ENCODE measurements at places on chromosomes 13 and 19. TPM values are rescaled to one million over a fixed set of nuclear protein-coding genes. Genes with fewer than 3 reads are reported as not detected.

Gene GAPDHS
- total RNA-seq, result not detected

Gene ZNF544
- 37.5 TPM for total RNA-seq

DNA sequence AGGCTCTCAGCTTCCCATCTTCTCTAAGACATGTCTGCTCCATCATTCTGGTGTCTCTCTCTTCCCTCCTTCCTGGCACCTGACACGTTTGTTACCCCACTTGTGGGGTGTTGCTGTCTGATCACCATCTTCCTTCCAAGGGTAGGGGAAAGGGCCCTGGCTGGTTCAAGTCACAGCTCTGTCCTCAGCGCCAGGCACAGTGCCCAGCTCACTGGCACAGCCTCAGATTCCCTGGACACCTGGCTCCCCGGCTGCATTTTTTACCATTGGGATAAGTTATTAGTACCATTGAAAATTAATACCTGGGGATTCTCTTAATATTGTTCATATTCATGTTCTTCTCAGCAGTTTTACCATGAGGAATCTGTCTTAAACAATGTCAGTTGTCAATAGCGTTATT is 50.8 kb upstream of the LDLR start:
- no peak overlapping the region for H3K27ac ChIP-seq
- no peak for DNase-seq
- H3K4me1 ChIP-seq, result no peaks in the 10 kb centered on the region
- H3K36me3 ChIP-seq, result peaks cover 88% of the 10 kb centered on the region

DNA sequence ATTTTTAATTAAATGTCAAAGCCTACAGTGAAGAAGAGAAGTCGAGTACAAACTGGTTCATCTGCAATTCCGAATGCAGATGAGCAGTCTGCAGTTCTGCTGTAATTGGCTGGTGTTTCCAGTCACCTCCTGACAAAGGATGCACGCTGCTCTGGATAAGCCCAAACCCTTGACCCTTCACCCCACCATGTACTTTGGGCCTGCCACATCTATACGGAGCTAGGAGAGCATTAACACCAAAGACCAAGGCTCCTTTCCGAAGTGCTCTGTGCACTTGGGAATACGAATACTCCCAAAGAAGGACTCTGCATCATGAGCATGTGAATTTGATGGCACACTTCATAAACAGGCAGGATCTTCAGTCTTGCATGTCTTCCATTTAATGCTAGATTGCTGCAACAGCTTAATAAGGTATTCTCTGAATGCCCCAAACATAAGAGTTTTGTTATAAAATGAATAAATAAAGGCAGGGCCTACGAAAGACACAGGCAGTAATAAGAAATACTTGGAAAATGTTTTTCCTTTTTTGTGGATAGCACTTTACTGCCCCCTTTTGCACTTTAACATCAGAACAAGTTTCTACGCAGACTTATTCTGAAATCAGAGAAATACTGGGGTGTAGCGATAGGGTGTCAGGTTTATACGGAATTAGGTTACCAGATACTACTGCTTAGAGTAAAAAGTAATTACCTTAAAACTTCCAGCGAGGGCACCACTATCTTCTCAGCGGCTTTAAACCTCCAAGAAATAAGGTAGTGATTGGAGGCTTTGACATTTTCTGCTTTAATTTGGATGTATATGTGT is 15.0 kb downstream of the EFNB2 start:
- no peak overlapping the region for H3K4me3 ChIP-seq
- no peaks in the 10 kb centered on the region for H3K36me3 ChIP-seq
- DNase-seq, result no peak
- H3K27me3 ChIP-seq, result no peaks in the 10 kb centered on the region
- no peak overlapping the region for H3K27ac ChIP-seq
- no peaks in the 10 kb centered on the region for H3K4me1 ChIP-seq

Gene SLITRK6
- total RNA-seq, result not detected

DNA sequence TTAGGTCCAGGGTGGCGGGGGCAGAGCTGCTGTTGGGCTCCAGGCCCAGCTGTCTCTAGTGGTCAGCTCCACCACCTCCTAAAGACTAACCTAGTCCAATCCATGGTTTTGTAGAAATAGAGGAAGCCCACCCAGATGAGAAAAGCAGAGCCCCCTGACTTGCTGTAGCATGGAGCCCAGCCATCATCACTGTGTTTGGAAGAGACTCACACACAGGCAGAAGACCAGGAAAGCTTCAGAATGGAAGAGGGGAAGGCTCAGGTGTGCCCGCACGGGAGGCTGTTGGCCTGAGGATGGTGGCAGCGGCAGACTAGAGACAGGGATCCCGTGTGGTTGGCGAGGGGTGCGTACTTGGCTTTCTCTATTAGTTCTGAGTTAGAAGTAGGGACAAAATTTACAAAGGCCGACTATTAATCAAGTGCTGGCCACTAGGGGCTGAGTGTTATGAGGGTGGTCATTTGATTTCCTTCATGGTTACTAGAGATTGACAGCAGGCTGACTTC is 193.2 kb upstream of the SOX1 start:
- DNase-seq, result no peak
- no peak overlapping the region for H3K27ac ChIP-seq
- no peaks in the 10 kb centered on the region for H3K4me1 ChIP-seq
- no peaks in the 10 kb centered on the region for H3K36me3 ChIP-seq
- no peak overlapping the region for H3K4me3 ChIP-seq

Gene MAG
- 6.4 TPM for total RNA-seq

- H3K4me3 ChIP-seq, result no peak overlapping the region
- H3K36me3 ChIP-seq, result no peaks in the 10 kb centered on the region
- H3K27me3 ChIP-seq, result no peaks in the 10 kb centered on the region
- DNase-seq, result no peak
These were observed 611.1 kb downstream of the TBC1D4 start for GRCh38 chr13:74870865-74871264.

DNA sequence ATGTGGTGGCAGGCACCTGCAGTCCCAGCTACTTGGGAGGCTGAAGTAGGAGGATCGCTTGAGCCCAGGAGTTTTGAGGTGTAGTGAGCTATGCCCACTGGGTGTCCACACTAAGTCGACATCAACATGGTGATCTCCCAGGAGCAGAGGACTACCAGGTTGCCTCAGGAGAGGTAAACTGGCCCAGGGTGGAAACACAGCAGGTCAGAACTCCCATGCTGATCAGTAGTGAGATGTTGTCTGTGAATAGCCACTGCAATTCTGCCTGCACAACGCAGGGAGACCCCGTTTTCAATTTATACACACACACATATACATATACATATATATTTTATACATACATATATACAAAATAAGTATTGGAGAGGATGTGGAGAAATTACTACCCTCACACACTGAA is 2.1 kb upstream of the ZNF224 start:
- H3K27me3 ChIP-seq, result no peaks in the 10 kb centered on the region
- H3K4me1 ChIP-seq, result no peaks in the 10 kb centered on the region
- no peak overlapping the region for H3K27ac ChIP-seq
- DNase-seq, result no peak
- H3K36me3 ChIP-seq, result 0 out of 3 replicates have a peak, but pooled peaks cover under 1% of the 10 kb centered on the region
- no peak overlapping the region for H3K4me3 ChIP-seq

DNA sequence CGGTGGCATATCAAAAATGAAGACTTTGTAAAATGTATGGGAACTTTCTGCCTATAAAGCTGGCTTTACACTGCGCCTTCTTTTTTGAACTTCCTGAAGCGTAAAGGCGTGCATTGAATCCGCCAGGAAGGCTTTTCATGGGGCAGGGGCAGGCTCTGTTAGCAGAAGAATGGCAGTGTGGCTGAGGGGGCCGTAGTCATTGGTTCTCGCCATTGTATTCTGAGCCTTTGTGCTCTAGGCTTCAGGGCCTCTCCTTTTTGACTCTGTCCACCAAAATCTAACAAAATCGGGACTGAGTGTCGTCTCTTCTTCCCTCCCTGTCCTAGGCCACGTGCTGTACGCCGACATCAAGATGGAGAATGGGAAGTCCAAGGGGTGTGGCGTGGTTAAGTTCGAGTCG is 14.1 kb downstream of the PRAM1 start:
- H3K27ac ChIP-seq, result no peak overlapping the region
- no peak overlapping the region for H3K4me3 ChIP-seq
- no peak for DNase-seq
- H3K4me1 ChIP-seq, result no peaks in the 10 kb centered on the region
- peaks cover under 1% of the 10 kb centered on the region for H3K27me3 ChIP-seq

Gene ZBTB32
- total RNA-seq, result not detected

Gene SLC25A41
- 4.2 TPM for total RNA-seq
